ENCODE measurements at places on chromosomes 1 and 21.

- no peak for DNase-seq
These were observed 163.4 kb downstream of the ADGRL4 start for GRCh38 chr1:78843111-78843510.

DNA sequence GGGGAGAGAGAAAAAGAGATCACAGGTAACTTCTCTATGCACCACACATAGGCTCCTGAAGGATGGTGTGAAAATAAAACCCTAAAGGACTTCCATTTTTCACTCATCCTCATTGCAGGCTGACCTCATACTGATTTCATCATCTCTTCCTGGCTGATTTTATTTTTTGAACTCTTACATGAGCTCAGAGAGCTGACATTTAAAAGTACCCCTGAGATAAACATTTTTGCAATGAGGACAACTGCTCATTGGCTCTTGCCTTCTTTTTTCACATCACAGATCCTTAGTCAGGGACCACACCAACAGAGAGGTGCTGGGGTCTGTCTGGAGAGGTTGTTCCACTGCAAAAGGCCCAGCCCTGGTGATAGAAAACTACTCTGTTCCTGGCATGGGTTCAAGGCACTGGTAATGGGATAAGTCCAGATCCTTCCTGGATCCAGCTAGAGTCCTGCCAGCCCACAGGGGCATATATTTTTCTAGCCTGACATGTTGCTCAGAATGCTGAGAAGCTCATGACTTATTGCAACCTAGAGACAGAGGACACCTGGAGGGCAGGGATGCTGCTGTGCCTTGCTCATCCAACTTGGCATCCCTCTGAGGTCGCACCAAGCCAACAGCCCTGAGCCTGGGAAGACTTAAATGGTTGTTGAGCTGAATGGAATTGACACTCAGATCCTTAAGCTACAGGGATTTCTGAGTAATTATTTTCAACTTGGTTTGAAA lies 360.0 kb downstream of the HHAT start:
- DNase-seq = no peak

DNA sequence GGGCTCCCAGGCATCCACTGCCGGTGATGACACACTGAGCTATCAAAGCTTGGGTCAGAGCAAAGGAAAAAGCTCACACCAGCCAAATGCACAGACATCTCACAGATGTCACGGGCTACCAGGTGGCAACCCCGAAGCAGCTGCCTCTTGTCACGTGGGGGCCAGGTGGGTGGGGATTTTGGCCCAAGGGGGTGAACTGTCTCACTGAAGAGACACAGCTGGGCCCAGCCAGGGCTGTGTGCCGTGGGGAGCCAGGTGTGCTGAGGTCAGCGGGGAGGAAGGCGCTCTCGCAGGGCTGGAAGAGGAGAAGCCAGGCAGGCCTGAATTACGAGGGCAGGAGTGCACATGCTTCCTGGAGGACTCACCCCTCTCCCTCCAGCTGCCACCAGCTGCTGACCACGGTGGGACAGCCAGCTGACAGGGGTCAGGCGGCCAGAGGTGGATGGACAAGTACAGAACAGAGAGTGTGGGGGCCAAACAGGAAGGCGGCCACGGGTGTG lies 32.4 kb downstream of the KCNN3 start:
- no peak for DNase-seq

GRCh38 chr1:165162671-165163241 lies 193.8 kb downstream of the LMX1A start:
- no peak for DNase-seq

Data from HTR-8/SVneo (cell line).